BJ (cell line): ENCODE measurements at places on chromosomes 3 and 15. TPM values are rescaled to one million over a fixed set of nuclear protein-coding genes. Genes with fewer than 3 reads are reported as not detected.

ZMYND10 gene
- polyA plus RNA-seq: 0.65 and 1.3 TPM in 2 replicates

TGM4 gene
- not detected in 2 replicates for polyA plus RNA-seq

TM4SF4 gene
- 0.10 and 0.42 TPM in 2 replicates for polyA plus RNA-seq

TLR9 gene
- 0.07 TPM in 1 of 2 replicates, not detected in the other for polyA plus RNA-seq

LSAMP gene
- polyA plus RNA-seq: 1.5 and 2.7 TPM in 2 replicates

NMB gene
- 2.9 and 4.3 TPM in 2 replicates for polyA plus RNA-seq

HRH1 gene
- 6.1 and 8.8 TPM in 2 replicates for polyA plus RNA-seq

TARS3 gene
- 3.1 and 4.6 TPM in 2 replicates for polyA plus RNA-seq

WNT7A gene
- polyA plus RNA-seq: not detected in 2 replicates

CFAP100 gene
- not detected in 2 replicates for polyA plus RNA-seq

IQSEC1 gene
- polyA plus RNA-seq: 3.5 and 4.8 TPM in 2 replicates

RHOA gene
- 549 and 615 TPM in 2 replicates for polyA plus RNA-seq

DNAH12 gene
- 0.01 TPM in 1 of 2 replicates, not detected in the other for polyA plus RNA-seq

SLC27A2 gene
- 0.22 and 0.34 TPM in 2 replicates for polyA plus RNA-seq

COL8A1 gene
- 186 and 213 TPM in 2 replicates for polyA plus RNA-seq

ZBED2 gene
- 0.07 TPM in 1 of 2 replicates, not detected in the other for polyA plus RNA-seq

PGBD4 gene
- polyA plus RNA-seq: 0.77 and 1.3 TPM in 2 replicates

PLOD2 gene
- 33.2 and 85.8 TPM in 2 replicates for polyA plus RNA-seq

TMEM212 gene
- not detected in 2 replicates for polyA plus RNA-seq

EPHA3 gene
- 0.12 and 0.18 TPM in 2 replicates for polyA plus RNA-seq

MOBP gene
- not detected in 2 replicates for polyA plus RNA-seq

BFSP2 gene
- not detected in 2 replicates for polyA plus RNA-seq

GABRB3 gene
- polyA plus RNA-seq: 2.3 and 2.6 TPM in 2 replicates

COL7A1 gene
- polyA plus RNA-seq: 41.6 and 60.8 TPM in 2 replicates

NSUN3 gene
- polyA plus RNA-seq: 8.2 and 8.7 TPM in 2 replicates

GABRR3 gene
- not detected in 2 replicates for polyA plus RNA-seq

RPUSD2 gene
- 7.5 and 9.3 TPM in 2 replicates for polyA plus RNA-seq

SORD gene
- polyA plus RNA-seq: 20.7 and 30.4 TPM in 2 replicates

SERPINI2 gene
- not detected in 2 replicates for polyA plus RNA-seq

CELSR3 gene
- polyA plus RNA-seq: 0.55 and 0.88 TPM in 2 replicates

CD96 gene
- 0.06 and 0.18 TPM in 2 replicates for polyA plus RNA-seq

CASR gene
- polyA plus RNA-seq: not detected in 2 replicates

NR1I2 gene
- not detected in 2 replicates for polyA plus RNA-seq

B3GALNT1 gene
- polyA plus RNA-seq: 17.9 and 18.9 TPM in 2 replicates

C3orf20 gene
- polyA plus RNA-seq: not detected in 2 replicates

TUSC7 gene
- polyA plus RNA-seq: not detected in 2 replicates

APBA2 gene
- 8.5 and 15.1 TPM in 2 replicates for polyA plus RNA-seq

C3orf85 gene
- not detected in 2 replicates for polyA plus RNA-seq

RBMS3 gene
- polyA plus RNA-seq: 13.9 and 14.5 TPM in 2 replicates
